Esophagus muscularis mucosa (tissue), 4 donors: ENCODE measurements at places on chromosomes 2 and 18. TPM values are rescaled to one million over a fixed set of nuclear protein-coding genes. Genes with fewer than 3 reads are reported as not detected.

- no peak for DNase-seq
Measured at GRCh38 chr2:21535826-21536225, 412.1 kb downstream of the TDRD15 start.

GRCh38 chr2:240896871-240897692 is 1.1 kb upstream of the MAB21L4 start:
- DNase-seq = no peak

DNA sequence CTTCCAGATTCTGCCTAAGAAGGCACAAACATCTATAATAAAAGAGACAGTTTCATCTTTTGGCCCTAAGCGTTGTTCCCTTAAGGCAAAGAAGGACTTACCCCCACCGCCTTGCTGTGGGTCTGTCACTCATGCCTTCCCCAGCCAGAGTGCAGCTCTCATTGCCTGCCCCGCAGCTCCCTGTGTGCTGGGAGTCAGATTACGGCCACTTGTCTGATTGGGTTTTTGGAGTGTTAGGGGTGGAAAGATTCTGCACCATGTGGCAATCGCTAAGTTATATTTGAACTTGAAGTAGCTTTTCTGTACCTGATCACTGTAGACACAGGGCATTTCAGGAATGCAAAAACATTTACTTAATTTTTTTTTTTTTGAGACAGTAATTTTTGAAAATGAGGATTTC is at the start of gene AQP4:
TSS of gene AQP4 (minus strand) at position 151 of the 400 bp plus-strand sequence. CDS start at position 133, 18 bp downstream.
- no peak for DNase-seq

Gene IL1RL1
- 10.0 TPM for total RNA-seq

DNA sequence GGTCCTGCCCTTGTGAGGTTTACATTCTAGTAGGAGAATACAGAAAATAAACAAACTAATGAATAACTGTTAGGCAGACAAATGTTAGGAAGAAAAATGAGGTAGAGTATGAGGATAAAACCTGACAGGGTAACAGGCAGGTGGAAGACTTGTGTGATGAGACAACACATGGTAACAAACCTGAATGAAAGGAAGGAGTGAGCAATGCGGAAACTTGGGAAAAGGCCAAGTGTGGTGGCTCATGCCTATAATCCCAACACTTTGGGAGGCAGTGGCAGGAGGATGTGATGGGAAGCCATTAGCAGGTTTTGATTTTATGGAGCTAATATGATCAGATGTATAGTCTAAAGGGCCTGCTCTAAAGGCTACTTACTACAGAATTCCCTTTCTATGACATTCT is 74.2 kb downstream of the INO80D start:
- no peak for DNase-seq

DNA sequence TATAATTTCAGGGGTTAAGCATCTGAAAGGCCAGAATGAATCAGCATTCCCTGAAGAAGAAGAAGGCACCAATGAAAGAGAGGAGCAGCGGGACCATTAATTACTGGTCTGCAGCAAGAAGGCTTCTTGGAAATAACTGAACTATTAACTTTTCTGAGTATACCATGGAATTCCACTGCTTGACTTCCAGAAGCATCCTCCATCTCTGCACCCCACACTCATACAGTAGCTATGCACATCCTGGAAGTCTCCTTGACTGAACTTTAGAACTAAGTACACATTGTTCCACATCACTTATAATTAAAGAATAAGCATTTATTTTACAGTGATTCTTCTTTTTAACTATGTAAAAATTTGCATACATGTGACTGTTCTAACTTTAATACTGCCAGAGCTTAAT is 131.5 kb downstream of the PPP1R1C start:
- no peak for DNase-seq

Gene KIF5C
- 3.1 TPM for total RNA-seq

Gene MYO1B
- total RNA-seq = 16.9 TPM

GRCh38 chr18:30359521-30359920 is 683.0 kb downstream of the DSC3 start:
- DNase-seq = no peak

- DNase-seq = no peak
Measured at GRCh38 chr2:190533175-190533967, 1.2 kb downstream of the NEMP2 start.

Gene NEU2
- not detected for total RNA-seq

Gene SLC9A4
- total RNA-seq = not detected

Gene RAPH1
- 15.4 TPM for total RNA-seq

Gene EPC2
- total RNA-seq = 28.5 TPM

Gene POMC
- total RNA-seq = 8.3 TPM

Gene SLC1A4
- total RNA-seq = 11.1 TPM

DNA sequence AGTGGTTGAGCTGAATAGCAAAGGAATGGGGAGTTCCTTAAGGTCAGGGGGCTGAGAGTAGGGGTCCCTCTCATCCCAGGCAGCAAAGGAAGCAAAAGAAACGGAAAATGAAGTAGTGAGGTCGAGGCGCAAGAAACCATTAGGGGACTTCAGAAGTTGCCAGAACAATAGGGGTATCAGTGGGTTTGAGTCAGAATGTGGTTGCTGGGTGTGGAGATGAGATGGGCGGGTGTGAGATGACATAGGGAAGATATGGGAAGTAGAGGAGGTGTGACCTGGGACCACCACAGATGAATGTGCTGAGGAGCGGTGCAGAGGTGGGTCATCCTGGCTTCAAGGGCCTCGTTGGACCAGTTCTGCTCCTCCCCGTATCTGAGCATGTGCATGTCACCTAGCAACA is 13.1 kb upstream of the VAPA start:
- DNase-seq = no peak

Gene NEURL3
- not detected for total RNA-seq

- DNase-seq = peak; percentile 93
Measured at GRCh38 chr18:22432657-22433137, 15.0 kb upstream of the CTAGE1 start.

Gene QPCT
- 1.2 TPM for total RNA-seq

- no peak for DNase-seq
Measured at GRCh38 chr2:38788306-38788705, 10.3 kb downstream of the GEMIN6 start.

- no peak for DNase-seq
Measured at GRCh38 chr2:61044636-61045035, 21.0 kb upstream of the SANBR start.

GRCh38 chr18:46718501-46719341 is 38.1 kb downstream of the ST8SIA5 start:
- no peak for DNase-seq

- peak; percentile 90 for DNase-seq
Measured at GRCh38 chr18:75158465-75159237, 50.3 kb downstream of the PTGR3 start.

Gene KLHL41
- total RNA-seq = 2.8 TPM

DNA sequence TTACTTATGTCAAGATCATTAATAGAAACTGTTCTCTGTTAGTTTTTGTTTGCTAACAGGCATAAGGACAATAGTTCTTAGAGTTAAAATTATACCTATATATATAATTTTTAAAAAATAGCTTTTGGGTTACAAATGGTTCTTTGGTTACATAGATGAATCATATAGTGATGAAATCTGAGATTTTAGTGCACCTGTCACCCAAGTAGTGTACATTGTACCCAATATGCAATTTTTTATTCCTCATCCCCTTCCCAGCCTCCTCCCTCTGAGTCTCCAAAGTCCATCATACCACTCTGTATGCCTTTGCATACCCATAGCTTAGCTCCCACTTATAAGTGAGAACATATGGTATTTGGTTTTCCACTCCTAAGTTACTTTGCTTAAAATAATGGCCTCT is 26.4 kb downstream of the SLC4A1AP start:
- DNase-seq = no peak

GRCh38 chr18:76167410-76167809 is 327.6 kb downstream of the ZNF516 start:
- DNase-seq = peak; percentile 50

Gene IFIH1
- 11.7 TPM for total RNA-seq

Gene CNDP1
- not detected for total RNA-seq

- no peak for DNase-seq
Measured at GRCh38 chr2:59249441-59250306, 1008.5 kb upstream of the FANCL start.
